ENCODE measurements at places on chromosomes 7 and 10.

DNA sequence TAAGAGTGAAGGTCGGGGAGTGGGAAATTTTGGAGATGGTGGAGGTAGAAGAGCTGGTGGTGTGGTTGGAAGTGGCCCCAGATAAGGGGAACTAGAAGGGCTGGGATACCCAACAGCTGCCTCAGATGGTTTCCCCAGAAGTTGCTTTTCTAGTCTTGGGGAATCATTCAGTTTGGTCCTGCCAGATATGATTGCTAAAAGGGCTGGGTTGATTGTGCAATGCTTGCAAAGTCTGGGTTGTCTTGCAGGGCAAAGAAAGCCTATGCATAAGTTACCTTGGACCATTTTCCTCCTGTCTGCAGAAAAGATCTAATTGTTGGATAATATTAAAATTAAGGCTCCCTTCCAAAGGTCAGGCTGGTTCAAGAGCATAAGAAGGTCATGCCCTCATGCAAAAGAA, 213.8 kb upstream of the ZNF804B start:
- DNase-seq, result no peak

GRCh38 chr7:127907110-127908040, 123.9 kb downstream of the LRRC4 start:
- DNase-seq, result no peak

DNA sequence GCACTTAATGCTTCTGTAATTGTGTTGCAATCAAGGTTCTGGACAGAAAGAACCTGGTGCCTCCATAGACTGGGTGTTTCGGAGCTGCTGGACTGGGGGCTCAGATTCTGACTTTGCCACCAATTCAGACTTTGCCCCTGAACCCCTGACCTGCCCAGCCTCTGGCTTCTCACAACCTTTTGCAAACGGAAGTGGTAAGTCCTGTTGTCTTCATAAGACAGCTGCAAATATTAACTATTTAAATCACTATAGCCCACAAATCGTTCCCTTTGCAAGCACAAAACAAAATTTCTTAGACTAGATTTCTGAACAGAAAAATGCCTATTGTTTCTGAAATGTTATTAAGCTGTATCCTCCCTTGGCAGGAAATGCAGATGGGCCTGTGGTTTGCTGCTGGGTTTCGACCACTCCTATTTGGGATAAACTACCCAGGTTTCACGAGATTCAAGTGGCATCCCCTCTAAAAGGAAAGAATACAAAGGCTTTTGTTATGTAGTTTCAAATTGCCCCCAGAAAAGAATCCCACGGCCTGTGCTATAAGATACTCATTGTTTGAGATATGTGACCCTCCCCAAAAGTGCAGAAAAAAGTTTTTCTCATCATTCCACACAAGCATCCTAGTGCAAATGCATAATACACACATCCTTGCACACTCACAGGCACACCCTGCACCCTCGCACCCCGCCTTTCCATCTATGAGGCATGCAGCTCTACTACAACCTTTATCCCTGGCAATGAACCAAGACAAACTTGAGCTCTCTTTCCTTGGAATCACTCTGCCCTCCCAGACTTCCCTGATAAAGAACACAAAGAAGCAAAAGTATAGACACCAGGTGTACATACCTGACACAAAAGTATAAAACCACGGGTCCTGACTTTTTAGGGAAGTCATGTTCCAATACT, 209.1 kb downstream of the PRPF18 start:
- DNase-seq, result no peak

- DNase-seq, result no peak
Observed at GRCh38 chr7:101960985-101961708, 143.7 kb downstream of the CUX1 start.

GRCh38 chr7:5567790-5568189, 144.2 kb upstream of the TNRC18 start:
- no peak for DNase-seq

DNA sequence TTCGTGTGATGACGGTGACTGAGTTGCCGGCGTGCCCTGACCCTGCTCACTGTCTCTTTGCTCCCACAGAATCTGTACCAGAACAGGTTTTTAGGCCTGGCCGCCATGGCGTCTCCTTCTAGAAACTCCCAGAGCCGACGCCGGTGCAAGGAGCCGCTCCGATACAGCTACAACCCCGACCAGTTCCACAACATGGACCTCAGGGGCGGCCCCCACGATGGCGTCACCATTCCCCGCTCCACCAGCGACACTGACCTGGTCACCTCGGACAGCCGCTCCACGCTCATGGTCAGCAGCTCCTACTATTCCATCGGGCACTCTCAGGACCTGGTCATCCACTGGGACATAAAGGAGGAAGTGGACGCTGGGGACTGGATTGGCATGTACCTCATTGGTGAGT, 199.2 kb downstream of the HECW1 start:
- DNase-seq, result no peak

GRCh38 chr10:22326145-22326702, 5.3 kb downstream of the BMI1 start:
- no peak for DNase-seq

- no peak for DNase-seq
Observed at GRCh38 chr7:83494683-83495082, 154.3 kb downstream of the SEMA3E start.

DNA sequence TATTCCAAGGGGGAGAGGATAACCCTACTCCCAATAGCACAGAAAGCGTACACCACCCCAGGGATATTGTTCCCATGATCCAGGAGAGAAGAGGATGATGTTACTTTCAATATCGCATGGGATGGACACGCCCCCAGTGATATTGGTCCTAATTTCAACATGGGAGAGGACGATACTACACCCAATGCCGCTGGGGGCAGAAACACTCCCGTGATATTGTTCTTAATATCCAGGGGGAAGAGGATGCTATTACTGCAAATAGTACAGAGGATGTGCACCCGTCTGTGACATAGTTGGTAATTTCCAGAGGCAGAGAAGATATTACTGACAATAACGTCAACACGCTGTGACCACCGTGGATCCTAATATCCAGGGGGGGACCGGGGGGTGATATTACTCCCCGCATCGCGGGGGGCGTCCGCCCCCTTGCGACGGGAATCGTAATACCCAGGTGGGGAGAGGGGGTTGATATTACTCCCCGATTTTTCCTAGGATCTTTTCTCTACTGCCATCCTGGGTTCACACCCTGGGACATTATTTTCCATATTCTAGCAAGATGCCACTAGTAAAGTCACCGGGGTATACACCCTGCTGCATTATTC, 16.6 kb downstream of the MEIG1 start:
- DNase-seq, result no peak

DNA sequence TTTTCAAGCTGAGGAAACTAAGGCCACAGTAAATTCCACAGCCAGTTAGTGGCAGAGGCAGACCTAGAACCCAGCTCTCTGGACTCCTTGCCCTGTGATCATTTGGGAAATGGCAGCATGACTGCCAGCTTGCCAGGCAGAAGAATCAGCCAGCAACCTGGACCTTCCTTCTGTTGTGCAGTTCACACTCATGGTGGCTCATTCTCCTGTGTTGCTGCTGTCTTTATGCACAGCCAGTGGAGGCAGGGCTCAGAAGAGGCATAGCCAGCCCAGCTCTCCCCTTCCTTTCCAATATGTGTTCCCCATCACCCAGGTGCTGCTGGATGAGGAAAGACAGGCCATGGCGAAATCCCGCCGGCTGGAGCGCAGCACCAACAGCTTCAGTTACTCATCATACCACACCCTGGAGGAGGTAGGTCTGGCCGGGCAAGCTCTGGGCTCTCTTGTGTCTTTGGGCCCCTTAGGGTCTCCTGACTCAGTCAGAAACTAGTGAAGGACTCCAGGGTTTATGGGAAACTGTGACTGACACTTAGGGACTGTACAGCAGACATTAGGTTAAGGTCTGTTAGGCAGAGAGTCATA, 14.8 kb downstream of the CPA5 start:
- no peak for DNase-seq
